HCT116 (cell line): ENCODE measurements at places on chromosomes 6 and 20.

- DNase-seq: peak; percentile 46
Observed at GRCh38 chr6:13795041-13795750, 19.2 kb downstream of the MCUR1 start.

GRCh38 chr6:79269877-79270276 lies 35.4 kb upstream of the HMGN3 start:
- no peak for DNase-seq

GRCh38 chr6:130187335-130188206 lies 35.2 kb downstream of the SAMD3 start:
- DNase-seq: no peak

DNA sequence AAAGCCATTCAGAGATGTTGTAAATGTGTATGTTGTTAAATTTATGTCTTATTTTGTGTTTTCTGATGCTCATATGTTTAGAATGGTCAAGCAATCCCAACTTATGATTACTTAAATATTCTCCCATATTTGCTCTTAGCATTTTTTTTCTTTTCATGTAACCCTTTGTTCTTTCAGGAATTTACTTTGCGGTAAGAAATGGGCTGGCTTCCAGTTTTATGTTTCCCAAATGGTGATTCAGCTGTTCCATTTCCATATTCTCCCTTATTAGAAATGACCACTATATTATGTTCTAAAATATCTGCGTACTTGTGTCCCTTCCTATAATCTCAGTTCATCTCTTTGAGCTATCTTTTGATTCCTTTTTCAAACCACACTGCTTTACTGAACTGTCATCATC lies 113.7 kb downstream of the CDH26 start:
- no peak for DNase-seq

GRCh38 chr6:119727504-119728219 lies 378.1 kb upstream of the MAN1A1 start:
- no peak for DNase-seq

- DNase-seq: no peak
Observed at GRCh38 chr6:3707024-3707423, 44.5 kb downstream of the PXDC1 start.

DNA sequence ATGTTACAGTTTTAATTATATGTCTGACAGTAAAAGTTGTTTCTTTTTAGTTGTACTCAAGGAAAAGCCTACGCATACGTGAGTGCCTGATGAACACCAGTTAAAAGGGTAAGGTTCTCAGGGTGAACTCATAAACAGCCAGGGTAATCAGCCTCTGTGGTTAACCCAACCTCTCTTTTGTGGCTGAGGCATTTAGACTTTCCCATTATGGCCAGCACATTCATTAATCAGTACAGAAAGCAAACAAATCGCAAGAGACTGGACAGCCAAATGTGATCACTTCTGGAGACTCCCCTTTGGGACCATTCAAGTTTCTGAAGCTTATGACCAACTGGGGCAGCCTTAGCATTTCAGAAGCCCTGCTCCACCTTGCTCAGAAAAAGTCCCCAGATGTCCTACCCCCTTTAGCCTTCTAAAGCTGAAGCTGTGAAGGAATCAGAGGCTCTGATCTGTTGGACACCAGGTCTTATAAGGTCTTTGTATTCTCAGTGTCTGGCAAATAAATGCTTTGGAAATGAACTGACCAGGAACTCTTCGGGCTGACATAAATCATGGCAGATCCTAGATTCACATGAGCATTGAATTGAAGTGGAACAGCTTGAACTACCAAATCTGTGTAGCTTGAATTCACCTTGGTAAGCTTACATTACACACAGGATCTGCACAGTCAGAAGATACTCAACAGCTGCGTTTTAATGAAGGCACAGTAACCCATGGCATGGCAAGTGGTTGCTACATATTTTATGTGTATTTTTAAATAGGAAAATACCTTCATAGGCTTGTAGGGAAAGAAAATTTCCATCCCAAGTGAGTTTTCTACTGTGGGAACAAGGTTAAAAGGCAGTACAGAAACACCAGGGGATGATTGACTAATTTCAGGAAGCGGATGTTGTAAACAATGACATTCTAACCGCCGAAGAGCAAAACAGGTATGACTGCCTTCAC lies 18.7 kb downstream of the IL20RA start:
- no peak for DNase-seq

DNA sequence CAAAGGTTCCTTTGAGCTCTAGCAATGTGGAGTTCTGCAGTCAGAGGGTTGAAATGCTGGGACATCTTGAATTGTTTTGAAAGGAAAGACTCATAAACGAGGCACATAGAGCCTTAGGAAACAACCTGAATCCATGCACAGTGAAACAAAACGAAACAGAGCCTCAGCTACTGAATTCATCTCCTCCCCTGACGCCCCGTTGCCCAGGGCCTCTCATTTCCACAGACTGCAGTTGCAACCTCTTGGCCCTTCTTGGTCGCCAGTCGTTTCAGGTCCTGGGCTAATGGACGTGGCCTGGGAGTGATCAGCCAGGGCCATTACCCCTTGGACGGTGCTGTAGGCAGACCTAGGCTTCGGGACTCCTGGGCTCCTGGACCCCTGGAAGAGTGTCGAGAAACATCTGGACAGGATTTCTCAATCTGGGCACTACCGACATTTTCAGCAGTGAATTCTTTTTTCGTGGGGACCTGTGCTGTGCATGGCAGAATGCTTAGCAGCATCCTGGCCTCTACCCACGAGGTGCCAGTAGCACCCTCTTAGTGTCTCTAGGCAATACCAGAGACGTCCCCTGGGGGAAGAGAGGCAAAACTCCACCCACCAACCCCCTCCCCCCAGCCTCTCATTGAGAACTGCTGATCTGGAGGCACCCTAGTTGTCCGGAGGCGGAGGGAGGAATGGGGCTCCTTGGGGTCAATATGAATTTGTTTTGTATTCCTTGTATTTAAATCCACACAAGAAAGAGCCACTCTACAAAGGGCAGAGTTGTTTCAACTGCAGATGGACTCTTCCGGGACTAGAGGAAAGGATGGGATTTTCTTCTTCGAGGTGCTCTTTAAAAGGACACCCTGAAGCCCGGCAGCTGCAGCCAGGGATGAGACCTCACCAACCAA lies 50.2 kb downstream of the TMEM242 start:
- no peak for DNase-seq

- DNase-seq: no peak
Observed at GRCh38 chr6:151440498-151440897, 11.4 kb downstream of the RMND1 start.

- DNase-seq: peak; percentile 4
Observed at GRCh38 chr6:160088069-160088783, 33.4 kb upstream of the SLC22A1 start.

GRCh38 chr6:137095651-137096238 lies 51.0 kb upstream of the IL20RA start:
- DNase-seq: no peak

GRCh38 chr6:24076011-24076410 lies 50.0 kb upstream of the NRSN1 start:
- no peak for DNase-seq

DNA sequence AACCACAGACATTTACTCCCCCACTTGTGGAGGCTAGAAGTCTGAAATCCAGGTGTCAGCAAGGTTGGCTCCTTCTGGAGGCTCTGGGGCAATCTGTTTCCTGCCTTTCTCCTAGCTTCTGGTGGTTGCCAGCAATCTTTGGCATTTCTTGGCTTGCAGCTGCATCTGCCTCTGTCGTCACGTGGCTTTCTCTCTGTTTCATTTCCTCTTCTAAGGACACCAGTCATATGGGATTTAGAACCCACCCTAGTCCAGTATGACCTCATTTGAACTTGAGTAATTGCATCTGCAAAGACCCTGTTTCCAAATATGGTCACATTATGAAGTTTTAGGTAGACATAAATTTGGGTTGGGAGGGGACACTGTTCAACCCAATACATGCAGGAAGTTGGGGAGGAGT lies 56.2 kb upstream of the EPB41L1 start:
- DNase-seq: no peak

DNA sequence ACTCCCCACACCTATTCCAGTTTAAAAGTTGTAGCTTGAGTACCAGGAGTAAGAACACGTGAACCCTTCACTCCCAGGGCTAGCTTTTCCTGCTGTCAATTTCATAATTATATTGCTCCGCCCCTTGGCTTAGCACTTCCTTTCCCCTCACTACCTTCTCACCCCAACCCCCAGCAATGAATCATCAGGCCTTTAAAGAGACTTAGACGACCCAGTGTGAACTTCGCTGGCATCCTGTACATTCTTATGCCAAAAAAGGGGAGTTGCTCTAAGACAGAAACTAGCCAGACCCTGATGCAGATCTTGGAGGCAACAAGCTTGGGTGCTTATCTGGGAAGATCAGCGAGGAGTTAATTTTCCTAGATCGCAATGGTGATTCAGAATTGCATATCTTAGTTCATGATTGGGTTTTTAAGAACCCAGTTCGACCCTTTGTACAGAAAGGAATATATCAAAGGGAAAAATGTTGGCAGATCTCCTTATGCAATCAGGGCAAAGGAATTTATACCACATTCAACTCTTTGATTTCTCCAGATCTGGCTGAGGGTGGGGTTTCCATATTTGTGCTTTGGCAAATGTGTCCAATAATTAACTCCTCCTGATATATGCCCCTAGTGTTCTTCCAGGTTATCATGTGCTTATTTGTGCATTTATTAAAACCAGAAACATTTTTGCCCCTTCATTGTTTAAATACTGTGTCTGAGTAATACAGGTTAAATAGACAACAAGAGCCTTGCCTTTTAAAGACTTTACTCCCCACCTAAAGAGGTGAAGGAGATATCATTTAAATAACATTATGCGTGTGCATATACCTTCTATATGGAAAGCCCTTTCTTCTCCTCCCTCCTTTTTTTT lies 8.1 kb upstream of the ATXN1 start:
- DNase-seq: peak; percentile 84

DNA sequence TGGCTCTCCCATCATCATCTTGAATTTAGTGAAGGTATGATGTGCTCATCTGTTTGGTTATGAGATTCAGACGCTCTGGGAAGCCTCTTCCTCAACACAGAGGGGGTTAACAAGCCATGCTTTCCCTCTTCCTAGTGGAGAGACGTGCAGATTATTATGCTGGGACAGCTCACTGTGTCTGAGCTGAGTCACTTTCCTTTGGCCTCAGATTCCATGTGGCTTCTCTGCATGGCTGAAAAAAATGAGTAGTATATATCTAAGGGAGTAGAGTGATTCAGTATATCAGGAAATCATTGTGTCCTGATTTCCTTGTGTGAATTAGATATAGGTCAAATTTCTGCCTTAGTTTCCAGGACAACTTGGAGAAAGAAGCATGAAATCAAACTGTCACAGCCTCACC lies 52.6 kb downstream of the FIG4 start:
- DNase-seq: no peak

DNA sequence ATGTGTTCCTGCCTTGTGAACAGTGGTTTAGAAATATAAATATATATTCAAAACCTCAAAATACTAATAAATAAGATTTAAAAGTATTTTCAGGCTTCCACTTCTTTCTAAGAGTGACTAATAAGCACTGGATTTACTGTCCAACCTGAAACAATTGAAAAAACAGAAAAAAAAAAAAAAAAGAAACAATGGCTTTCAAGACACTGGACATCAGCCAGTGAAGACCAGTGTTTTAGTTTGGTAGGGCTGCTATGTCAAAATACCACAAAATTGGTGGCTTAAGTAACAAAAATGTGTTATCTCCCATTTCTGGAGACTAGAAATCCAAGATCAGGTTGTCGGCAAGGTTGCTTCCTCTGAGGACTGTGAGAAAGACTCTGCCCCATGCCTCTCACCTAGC lies 101.4 kb upstream of the PDE7B start:
- no peak for DNase-seq

- DNase-seq: no peak
Observed at GRCh38 chr6:109014606-109015005, 80.0 kb downstream of the SESN1 start.

- no peak for DNase-seq
Observed at GRCh38 chr6:126548300-126548699, 208.4 kb downstream of the CENPW start.

DNA sequence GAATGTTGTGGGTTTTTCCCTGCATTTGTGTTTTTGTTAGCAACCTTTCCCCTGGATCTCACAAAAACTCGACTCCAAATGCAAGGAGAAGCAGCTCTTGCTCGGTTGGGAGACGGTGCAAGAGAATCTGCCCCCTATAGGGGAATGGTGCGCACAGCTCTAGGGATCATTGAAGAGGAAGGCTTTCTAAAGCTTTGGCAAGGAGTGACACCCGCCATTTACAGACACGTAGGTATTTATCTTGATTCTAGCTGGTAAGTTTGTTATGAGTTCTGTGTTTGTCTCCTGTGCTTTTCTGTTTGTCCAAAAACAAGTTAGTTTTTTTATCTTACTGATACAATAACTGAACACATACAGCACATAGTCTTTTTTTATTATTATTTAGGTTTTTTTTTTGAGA lies 3.0 kb downstream of the SLC25A27 start:
- peak; percentile 24 for DNase-seq

DNA sequence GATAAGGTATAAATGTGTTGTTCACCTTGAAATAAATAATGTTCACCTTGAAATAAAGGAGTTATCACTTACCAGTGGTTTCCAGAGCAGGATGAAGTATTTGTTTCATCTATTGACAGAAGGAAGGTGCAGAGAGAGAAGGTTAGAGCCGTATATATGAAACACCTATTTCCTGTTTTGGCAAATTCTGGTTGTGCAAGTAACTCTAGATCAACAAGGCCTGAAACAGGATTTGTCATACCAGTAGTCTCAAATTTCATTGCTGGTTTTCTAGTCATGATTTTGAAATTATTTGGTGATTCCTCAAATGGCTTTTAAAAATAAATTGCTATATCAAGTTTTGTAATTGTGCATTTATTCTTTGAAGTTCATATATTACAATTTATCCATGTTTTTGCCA lies at the start of gene CRISP3:
TSS of gene CRISP3 (minus strand) at position 130 of the 400 bp plus-strand sequence. CDS start at position 109, 21 bp downstream.
- no peak for DNase-seq

GRCh38 chr6:27888566-27888965 lies 23.6 kb downstream of the OR2B2 start:
- DNase-seq: no peak

GRCh38 chr6:108655806-108656651 lies 95.3 kb downstream of the FOXO3 start:
- no peak for DNase-seq

DNA sequence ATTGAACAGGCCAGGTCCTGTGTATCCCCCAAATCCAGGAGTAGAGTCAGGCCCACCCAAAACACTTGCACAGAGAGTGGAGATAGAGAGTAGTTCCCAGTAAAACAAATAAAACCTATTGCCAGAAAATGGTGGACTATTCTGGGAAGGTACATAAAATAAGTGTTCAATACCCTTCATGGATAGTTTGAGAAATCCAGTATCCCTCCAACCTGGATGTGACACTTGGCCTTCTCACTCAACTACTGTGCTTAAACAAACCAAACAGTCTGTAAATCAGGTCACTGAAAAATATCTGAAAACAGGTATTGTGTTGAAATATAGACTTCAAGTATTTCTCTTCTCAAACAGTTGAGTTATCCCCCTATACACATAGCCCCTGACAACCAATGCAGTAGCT lies 161.6 kb upstream of the COL21A1 start:
- no peak for DNase-seq
